ENCODE measurements at places on chromosomes 3 and 15.

DNA sequence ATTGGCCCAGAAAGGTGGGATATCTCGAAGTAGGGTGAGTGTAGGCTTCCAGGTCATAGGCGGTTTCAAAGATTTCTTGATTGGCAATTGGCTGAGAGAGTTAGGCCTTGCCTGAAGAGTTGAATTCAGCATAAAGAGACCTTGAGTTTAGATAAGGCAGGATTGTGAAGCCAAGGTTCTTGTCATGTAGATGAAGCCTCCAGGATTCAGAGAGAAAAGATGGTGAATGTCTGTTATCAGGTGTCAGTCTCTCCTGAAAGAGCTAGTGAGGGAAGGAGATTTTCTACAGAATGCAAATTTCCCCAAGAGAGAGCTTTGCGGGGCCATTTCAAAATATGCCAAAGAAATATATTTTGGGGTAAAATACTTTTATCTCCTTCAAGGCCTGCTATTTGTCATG is 217.0 kb upstream of the TLE3 start:
- DNase-seq, result no peak

DNA sequence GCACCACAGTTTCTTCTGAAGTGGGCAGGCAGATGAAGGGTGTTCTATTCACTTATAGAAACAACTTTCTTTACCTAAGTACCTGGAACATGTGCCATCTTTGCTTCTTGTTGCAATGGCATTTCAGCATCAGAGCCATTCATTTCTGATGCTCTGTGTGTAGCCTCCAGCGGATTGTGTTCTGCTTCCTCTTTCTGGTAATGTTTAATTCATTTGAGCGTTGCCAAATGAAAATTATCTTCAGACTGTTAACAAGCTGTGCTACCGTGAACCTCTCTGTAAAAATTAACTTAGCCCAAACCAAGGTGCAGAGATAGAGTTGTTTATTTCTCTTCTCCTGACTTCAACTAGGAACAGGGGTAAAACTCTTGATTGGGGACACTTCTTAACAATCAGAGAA is 302.0 kb downstream of the EDEM1 start:
- no peak for DNase-seq

- DNase-seq, result no peak
These were observed 190.9 kb upstream of the CFAP20DC start for GRCh38 chr3:59240666-59241255.

GRCh38 chr3:182730675-182731042 is 62.6 kb upstream of the ATP11B start:
- no peak for DNase-seq

DNA sequence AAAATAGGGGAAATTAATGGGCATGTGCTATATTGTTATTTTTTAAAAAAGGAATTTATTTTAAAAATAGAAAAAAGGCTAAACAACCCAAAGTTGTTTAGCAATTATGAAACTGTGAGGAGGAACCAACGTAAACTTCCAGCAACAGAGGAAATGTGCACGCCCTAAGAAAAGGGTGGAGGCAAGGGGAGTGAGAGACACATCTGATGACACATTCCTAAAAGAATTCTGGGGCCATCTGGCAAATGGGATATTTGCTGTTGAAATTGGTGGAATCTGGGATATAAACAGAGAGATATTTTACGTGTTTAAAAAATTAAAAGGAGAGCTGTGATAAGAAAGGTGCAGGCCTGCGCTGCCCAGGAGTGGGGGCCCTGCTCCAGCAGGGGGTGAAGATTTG is 50.8 kb upstream of the MUC13 start:
- DNase-seq, result no peak

Measured in stimulated activated CD4-positive, alpha-beta T cell treated with anti-CD3 and anti-CD28 coated beads, Interleukin-4, amount 100 ng/mL, for 1 hour (primary cell).